ENCODE measurements at places on chromosomes 6 and 20. TPM values are rescaled to one million over a fixed set of nuclear protein-coding genes. Genes with fewer than 3 reads are reported as not detected.

WRNIP1 gene
- total RNA-seq: 44.3 TPM

VSTM2L gene
- total RNA-seq: 7.1 TPM

GLP1R gene
- not detected for total RNA-seq

PRKN gene
- not detected for total RNA-seq

SPTLC3 gene
- total RNA-seq: 0.07 TPM

TNNC2 gene
- 0.31 TPM for total RNA-seq

TMEM200A gene
- total RNA-seq: 0.08 TPM

BACH2 gene
- total RNA-seq: 0.30 TPM

TFAP2C gene
- 13.6 TPM for total RNA-seq

TRIM10 gene
- not detected for total RNA-seq

KCNQ2 gene
- 0.86 TPM for total RNA-seq

OLIG3 gene
- not detected for total RNA-seq

SLC17A2 gene
- total RNA-seq: not detected

CLPSL2 gene
- 0.60 TPM for total RNA-seq

HLA-DQB2 gene
- not detected for total RNA-seq

TREM1 gene
- total RNA-seq: 0.30 TPM

CSTF1 gene
- total RNA-seq: 41.2 TPM

ME1 gene
- 44.9 TPM for total RNA-seq

ALDH8A1 gene
- total RNA-seq: 0.18 TPM

MUC21 gene
- total RNA-seq: not detected

PROKR2 gene
- total RNA-seq: not detected

HNF4A gene
- 15.4 TPM for total RNA-seq

PHF20 gene
- total RNA-seq: 25.9 TPM

ELOVL2 gene
- total RNA-seq: 9.1 TPM

RSPH4A gene
- 0.24 TPM for total RNA-seq

KIAA1755 gene
- total RNA-seq: 0.12 TPM

BTNL2 gene
- not detected for total RNA-seq

SLPI gene
- total RNA-seq: 10.5 TPM

CD24 gene
- 267 TPM for total RNA-seq

ADAM33 gene
- total RNA-seq: not detected

SALL4 gene
- 1.3 TPM for total RNA-seq

TBC1D20 gene
- total RNA-seq: 33.0 TPM

SLC35D3 gene
- 0.09 TPM for total RNA-seq

ZNF512B gene
- total RNA-seq: 12.2 TPM

SAPCD1 gene
- 3.0 TPM for total RNA-seq

ATP5F1E gene
- 91.8 TPM for total RNA-seq

All from A549 treated with DMSO at 1 μM for 4 hours (cell line).